SW480 (cell line): ENCODE measurements at places on chromosomes 16 and 17.

DNA sequence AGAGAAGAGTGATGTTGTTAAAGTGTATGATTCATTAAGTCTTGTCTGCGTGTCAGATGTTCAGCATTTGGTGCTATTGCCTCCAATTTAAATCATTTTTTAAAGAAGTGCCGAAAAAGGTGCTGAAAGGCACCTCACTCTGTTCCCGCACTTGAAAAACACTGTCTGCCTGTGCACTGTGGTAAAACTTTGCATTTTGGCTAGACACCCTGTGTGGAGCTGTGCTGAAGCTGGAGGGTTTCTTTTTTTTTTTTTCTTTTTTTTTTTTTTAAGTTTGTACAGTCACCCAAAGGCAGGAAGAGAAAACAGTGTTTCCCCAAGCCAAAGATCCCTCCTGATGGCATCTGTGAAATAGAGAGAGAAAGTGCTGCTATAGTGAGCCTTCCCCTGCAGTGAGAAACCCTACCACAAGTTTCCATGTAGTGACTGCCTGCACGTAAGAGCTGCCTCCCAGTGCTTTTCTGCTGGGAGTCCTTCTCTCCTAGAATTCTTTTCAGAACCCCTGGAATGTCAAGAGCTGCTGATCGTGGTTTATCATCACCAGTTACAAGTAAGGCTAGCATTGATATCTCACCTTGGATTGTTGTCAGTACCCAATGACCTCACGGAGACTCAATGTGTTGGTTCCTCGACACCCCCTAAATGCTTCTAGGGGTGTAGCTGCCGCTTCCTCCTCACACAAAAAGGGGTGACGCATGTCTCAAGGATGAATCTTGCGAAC lies 116.0 kb upstream of the SOX9 start:
- DNase-seq = no peak

DNA sequence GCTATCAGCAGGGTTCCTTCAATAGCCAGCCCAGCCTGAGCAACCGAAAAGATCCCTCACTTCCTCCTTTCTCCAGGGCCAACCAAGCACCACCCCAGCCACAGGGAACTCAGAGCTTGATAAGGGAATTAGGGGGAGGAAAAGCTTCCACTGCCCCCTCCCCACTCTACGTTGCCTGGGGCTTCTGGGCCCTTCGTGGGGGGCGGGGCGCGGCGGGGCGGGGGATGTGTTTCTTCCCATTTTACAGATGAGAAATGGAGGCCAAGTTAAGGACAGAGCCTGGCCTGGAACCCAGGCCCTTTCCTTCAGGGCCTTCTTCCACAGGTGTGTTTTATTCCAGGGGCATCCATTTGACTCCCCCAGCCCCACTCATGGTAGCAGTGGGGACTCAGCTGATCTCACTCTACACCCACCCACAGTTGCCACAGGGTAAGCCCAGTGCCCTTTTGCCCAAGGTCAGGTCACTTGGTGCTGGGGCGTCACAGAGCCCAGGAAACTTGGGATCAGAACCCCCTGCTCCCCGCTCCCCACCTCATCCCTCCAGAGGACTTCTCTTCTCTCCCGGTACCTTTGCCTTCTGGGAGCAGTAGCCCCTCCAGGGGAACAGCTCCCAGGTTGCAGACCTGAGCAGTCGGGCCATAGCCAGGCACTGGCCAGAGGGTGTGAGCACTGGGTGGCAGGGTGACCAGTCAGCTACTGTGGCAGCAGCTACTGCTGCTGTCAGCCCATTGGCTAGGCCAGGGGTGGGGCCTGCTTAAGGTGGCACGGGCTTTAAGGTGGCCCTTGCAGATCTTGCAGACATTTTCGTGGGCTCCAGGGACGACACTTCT lies at the start of gene LDHD:
Gene LDHD, minus strand, starts transcription at position 700 of the 830 bp plus-strand sequence. Its CDS starts 60 bp downstream, at position 640.
- DNase-seq = peak; percentile 67

- DNase-seq = no peak
Measured at GRCh38 chr16:17748044-17748719, 277.4 kb upstream of the XYLT1 start.

DNA sequence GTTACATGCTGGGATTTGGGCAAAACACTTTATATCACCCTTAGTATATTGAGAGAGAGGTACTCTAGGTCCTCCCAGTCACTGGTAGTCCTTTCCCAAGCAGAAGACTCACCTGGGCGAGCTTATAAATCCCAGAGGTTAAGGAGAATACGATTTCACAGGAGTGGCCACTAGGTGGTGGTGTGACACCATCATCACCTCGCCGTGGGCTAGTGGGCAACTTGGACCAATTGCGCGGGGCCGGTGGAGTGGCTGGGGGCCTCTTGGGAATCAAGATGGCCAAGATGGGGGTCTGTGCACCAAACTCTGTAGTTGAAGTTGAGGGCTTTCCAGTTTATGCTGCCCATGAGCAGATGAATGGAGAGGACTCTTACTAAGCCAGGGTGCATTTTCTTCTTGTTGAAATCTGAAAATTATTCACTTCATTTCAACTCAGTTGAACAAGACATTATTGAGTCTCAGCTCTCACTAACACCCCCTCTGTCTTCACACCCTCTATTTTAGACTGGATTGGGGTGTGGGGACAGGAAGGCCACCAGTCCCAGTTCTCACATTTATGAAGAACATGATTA lies 38.2 kb upstream of the PIRT start:
- DNase-seq = peak; percentile 48

GRCh38 chr16:29996766-29997250 lies 767 bp downstream of the INO80E start:
- no peak for DNase-seq

DNA sequence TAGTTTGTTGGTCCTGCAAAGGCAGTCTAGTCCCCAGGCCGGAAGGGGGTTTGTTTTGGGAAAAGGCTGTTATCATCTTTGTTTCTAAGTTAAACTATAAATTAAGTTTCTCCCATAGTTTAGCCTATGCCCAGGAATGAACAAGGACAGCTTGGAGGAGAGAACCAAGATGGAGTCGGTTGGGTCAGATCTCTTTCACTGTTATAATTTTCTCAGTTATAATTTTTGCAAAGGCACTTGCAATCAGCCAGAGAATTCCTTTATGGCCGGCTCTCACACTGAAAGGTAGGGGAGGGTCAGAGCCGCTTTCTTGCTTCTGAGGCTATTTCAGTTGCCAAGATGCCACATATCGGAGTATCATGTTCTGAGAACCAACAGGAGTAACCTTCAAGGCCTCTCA lies 59.2 kb upstream of the ATF7IP2 start:
- no peak for DNase-seq

GRCh38 chr16:85999778-86000177 lies 100.8 kb downstream of the IRF8 start:
- DNase-seq = no peak

GRCh38 chr17:77286391-77286640 lies 145.5 kb downstream of the SEC14L1 start:
- no peak for DNase-seq

DNA sequence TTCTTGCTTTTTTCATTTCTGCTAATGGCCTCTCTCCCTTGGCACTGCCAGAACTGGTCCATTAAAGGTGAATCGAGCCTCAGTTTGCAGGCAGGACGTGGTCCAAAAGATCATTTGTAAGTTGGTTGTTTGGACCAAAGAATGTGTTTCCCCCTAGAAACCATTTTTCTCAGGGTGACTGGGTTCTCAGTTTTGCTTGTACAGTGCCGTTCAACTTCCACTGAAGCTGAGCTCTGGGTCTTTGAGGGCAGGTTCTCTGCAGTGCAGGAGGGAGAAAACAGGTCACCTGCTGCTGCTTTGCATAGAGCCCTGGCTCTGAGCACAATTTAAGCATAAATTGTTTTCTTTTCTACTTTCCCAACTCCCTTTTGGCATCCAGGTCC lies 9.0 kb upstream of the AMZ2 start:
- no peak for DNase-seq

- DNase-seq = peak; percentile 97
Measured at GRCh38 chr17:79026376-79027273, 2.7 kb downstream of the C1QTNF1 start.

- DNase-seq = no peak
Measured at GRCh38 chr17:40327735-40328385, 18.9 kb downstream of the RARA start.

DNA sequence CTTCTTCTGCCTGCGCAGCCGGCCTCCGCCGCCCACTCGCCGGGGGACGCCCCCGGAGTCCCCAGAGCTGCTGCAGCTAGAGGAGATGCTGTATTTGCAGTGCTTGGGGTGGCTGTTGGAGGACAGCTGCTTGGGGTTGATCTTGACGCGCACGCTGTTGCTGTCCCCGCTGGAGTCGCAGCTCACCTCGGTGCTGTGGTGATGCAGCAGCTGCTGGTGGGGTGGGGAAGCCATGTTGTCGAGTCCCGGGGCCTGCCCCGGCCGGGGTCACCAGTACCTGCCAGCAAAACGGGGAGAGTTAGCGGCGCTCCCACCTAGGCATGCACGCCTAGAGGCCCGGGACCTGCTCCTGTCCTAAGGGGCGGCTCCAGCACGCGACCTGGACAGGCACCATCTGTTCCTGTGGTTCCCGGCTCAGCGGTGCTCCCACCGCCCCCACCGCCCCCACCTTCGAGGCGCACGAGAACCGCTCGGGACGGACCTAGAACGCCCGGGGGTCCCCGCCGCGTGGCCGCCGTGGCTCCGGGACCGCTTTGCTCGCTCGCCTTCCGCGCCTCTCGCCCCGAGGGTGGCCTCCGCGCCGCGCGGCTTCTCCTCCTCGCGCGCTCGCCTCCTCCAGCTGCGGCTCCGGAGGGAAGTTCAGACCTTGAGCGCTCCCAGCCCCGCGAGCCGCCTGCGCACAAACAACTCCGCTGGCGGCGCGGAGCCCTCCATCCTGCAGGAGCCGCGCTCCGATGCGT lies 863 bp downstream of the ADCY9 start:
- DNase-seq = peak; percentile 54

DNA sequence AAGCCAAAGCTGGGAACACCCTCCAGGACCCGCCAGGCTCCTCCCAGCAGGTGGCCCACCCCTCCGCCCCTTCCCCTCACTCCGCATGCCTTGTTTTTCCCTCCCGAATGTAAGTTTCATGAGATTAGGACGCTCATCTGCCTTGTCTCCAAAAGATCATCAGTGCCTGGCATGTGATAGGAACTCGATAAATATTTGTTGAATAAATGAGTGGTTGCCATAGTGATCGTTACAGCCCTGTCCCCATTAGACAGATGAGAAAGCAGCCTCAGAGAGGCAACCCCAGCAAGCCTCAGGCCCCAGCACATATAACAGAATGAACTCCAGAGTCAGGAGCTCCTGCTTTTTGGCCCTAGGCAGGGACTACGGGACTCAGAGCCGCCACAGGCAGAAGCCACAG lies 5.0 kb downstream of the CAMKK1 start:
- no peak for DNase-seq

DNA sequence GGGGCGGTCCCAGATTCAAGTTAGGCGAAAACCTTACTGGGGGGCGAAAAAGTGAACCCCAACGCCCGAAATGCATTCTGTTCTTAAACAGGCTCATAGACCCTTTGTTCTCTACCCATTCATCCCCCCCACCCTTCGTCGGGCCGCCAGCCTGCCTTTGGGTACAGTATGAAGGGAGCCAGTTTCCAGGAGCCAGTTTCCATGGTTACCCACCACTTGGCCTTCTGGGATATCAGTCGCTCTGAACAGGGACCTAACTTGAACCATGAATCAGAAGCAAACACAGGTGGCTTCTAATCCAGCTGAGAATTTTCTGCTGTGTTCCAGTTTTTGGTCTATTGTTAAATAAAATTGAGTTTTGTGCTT lies 532 bp downstream of the DHX40 start:
- DNase-seq = peak; percentile 84

- no peak for DNase-seq
Measured at GRCh38 chr17:15083225-15083624, 181.9 kb downstream of the PMP22 start.

GRCh38 chr16:12927591-12927990 lies 26.2 kb downstream of the SHISA9 start:
- no peak for DNase-seq
